ENCODE measurements at places on chromosomes 4 and X.

GRCh38 chr4:108902769-108903168 lies 139.9 kb upstream of the ETNPPL start:
- DNase-seq, result no peak

GRCh38 chrX:38400389-38400910 lies 48.0 kb downstream of the OTC start:
- DNase-seq, result no peak

GRCh38 chr4:156185514-156186055 lies 231.9 kb upstream of the CTSO start:
- DNase-seq, result no peak

DNA sequence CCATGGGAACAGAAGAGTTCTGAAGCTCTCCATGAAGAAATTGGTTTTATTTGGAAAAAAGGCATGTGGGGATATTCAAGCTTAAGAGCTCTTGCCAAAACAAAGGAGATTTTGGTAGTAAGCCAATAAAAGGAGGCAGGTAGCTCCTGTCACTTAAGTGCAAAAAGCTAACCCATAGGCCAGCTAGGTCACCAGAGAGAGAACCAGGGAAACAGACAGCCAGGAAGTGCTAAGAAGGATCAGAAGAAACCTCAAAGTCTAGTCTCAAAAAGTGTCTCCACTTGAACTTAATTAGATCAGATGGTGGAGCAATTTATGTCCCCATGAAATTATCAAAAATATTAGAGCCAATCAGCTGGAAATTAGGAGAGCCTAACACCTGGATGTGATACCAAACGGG lies 49.2 kb downstream of the CD40LG start:
- DNase-seq, result no peak

- DNase-seq, result no peak
These were observed 287.2 kb upstream of the CT83 start for GRCh38 chrX:116749943-116750342.

DNA sequence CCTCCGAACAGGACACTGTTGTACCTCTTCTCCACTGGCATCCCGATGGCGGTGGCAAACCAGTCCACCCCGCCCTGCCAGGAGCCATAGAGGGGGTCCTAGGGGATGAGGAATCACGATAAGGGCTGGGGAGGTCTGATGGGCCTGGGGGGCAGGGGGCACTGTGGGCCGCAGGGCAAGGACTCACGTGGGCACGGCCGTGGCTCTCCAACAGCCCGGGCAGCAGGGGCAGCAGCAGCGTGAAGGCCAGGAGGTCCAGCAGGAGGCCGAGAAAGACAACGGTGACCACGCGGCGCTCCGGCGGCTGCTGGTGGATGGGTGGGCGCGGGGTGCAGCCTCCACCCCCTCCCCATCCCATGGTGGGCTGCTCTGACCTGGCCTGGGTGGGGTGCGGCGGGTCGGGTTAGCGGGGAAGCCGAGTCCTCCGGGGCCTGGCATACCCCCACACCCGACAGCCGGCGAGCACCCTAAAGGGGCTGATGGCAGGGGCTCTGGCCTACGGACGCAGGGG lies 29.6 kb downstream of the NOP14 start:
- no peak for DNase-seq

DNA sequence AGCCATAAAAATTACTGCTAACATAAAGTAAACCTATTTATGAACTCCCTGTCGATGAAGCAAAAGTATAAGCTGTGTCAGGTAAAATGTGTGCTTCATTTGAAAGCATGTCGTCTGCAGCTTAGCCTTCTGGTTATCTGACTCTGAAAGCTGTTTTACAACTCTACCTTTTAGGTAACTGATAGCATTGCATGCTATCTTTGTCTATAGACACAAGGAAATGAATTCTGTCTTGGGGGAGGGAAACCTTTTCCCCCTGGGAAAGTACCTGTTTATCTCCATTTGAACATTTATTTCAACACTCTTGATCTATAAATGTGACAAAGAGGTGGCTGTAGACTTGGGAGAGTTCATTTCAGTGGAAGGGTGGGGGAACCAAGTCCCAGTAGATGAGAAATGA lies 51.4 kb downstream of the RAB40A start:
- no peak for DNase-seq

DNA sequence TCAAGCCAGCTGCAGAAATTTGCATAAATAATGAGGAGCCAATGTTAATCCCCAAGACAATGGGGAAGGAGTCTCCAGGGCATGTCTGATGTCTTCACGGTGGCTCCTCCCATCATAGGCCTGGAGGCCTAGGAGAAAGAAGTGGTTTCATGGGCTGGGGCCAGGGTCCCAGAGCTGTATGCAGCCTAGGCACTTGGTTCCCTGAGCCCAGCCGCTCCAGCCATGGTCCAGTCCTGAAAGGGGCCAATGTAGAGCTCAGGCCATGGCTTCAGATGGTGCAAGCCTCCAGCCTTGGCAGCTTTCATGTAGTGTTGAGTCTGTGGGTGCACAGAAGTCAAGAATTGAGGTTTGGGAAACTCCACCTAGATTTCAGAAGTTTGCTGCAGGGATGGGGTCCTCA lies 628.2 kb upstream of the GRIA3 start:
- no peak for DNase-seq

GRCh38 chr4:76831711-76832373 lies 66.1 kb downstream of the SOWAHB start:
- DNase-seq, result no peak

DNA sequence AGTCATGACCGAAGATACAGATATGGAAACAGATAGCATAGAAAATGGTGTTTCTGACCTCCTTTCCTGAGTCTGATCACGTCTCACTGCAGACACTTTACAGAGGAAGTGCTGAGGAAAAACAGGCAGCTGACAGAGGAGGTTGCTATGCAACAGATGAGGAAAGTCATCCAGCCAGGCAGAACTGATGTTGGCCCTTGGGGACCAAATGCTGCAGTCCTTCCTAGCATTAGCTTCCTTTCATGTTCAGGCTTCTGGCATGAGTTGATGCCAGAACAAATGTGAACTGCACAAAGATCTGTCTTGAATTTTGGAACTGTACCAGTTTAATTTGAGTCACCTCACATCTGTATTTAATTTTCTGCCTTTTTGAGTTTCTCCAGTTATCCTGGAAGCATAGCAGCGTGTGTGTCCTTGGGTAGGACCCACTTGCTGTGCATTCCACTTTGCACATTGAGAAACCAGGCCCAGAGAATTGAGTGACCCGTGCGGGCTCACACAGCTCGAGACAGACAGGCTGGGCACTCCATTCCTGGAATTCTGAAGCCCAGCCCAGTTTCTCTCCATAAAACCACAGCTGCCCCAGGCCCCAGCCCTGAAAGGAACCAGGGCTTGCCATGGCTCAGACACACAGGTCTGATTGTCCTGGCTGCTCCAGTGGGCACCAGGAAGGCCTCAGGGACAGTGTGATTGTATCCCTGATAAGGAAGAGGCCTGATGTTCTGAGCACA lies 1.4 kb upstream of the MAGED1 start:
- DNase-seq, result no peak

DNA sequence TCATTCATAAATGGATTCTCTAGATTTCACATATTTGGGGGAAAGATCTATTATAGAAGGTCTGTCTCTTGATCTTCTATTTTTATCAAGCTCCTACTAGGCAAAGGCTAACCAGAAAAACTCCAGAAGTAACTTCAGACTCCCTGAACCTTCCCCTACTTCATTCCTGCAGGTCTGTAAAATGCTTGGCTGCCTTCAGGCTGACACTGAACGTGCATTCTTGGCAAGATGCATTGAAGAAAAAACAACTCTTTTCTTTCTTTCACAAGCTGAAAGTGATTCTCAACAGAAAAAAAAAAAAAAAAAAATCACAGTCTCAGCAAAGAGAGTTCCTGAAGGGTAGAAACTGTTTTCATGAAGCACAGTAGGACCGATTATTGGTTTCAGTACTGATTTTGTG lies 12.7 kb downstream of the OPHN1 start:
- DNase-seq, result no peak

DNA sequence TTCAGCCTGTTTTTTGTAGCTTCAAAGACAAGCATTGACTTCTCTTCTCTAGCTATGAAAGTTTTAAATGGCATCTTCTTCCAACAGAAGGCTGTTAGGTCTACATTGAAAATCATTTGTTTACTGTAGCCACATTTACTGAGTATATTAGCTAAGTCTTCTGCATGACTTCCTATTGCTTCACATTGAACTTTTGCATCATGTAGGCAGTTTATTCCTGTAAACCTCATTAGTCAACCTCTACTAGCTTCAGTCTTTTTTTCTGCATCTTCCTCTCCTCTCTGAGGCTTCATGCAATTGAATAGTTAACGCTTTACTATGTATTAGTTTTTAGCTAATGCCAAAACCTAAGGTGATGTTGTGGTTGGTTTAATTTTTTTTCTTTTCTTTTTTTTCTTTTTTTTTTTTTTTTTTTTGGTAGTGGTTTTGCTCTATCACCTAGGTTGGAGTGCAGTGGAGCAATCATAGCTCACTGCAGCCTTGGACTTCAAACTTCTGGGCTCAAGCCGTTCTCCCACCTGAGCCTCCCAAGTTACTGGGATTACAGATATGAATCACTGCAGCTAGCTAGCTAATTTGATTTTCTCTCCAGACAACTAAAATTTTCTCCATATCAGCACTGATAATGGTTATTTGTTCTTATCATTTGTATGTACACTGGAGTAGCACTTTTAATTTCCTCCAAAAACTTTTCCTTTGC lies 3.4 kb downstream of the UGT2A3 start:
- DNase-seq, result no peak

DNA sequence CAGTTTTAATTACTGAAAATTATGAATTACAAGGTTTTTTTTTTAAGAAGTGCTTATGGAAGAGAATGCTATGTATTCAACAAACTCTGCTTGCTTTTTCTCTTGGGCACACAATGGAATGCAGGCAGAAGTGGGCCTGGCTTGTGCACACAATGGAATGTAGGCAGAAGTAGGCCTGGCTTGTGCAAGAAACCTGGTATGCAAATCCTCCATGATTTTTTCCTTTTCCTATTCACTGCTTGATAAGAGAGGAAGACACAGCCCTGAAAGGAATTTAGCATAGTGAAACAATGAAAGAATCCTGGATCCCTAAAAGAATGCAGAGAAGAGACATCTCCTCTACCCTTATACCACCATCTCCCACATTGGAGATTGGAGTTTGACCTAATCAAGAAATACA lies 138.4 kb downstream of the COL25A1 start:
- DNase-seq, result no peak

- DNase-seq, result no peak
These were observed 93.2 kb downstream of the FAM13A start for GRCh38 chr4:88963817-88964216.

Data from left renal cortex interstitium (tissue), 4 donors.